ENCODE measurements at places on chromosomes 1 and 21.

- DNase-seq: no peak
These were observed 19.6 kb upstream of the NADK start for GRCh38 chr1:1797731-1798341.

GRCh38 chr1:10960411-10961299, 51.8 kb upstream of the TARDBP start:
- peak; percentile 71 for DNase-seq

GRCh38 chr21:40422896-40423635, 423.9 kb downstream of the DSCAM start:
- no peak for DNase-seq

GRCh38 chr1:34166191-34166624, 1.2 kb upstream of the CSMD2 start:
- DNase-seq: no peak

- no peak for DNase-seq
These were observed 357.0 kb upstream of the PTBP2 start for GRCh38 chr1:96364576-96364975.

DNA sequence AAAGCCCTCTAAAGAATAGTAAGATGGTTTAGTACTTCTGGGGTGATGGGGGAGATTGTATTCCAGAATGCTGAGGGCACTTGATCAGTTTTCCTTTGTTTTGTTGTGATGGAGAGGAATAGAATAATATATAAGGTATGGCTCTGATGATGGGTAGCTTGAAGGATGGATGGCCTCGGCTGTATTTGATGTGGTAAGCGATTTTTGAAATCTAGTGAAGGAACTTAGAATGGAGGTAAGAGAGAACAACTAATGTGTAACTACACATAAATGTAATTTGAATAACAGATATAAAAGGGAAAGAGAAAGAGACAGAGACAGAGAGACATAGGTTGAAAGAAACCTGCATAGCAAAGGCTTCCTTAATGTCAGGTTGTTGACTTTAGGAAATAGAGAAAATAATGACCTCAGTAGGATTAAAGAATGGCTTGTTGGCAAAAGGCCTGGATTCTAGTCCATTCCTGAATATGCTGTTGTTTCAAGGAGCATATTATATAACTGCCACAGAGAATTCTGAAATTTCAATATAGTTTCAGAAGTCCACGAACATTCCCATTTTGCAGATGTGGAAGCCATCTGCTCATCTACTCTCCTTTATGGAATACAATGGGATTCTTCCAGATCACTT, 58.7 kb downstream of the NIBAN1 start:
- DNase-seq: no peak

- peak; percentile 32 for DNase-seq
These were observed 22.9 kb upstream of the NDC1 start for GRCh38 chr1:53860967-53861411.

DNA sequence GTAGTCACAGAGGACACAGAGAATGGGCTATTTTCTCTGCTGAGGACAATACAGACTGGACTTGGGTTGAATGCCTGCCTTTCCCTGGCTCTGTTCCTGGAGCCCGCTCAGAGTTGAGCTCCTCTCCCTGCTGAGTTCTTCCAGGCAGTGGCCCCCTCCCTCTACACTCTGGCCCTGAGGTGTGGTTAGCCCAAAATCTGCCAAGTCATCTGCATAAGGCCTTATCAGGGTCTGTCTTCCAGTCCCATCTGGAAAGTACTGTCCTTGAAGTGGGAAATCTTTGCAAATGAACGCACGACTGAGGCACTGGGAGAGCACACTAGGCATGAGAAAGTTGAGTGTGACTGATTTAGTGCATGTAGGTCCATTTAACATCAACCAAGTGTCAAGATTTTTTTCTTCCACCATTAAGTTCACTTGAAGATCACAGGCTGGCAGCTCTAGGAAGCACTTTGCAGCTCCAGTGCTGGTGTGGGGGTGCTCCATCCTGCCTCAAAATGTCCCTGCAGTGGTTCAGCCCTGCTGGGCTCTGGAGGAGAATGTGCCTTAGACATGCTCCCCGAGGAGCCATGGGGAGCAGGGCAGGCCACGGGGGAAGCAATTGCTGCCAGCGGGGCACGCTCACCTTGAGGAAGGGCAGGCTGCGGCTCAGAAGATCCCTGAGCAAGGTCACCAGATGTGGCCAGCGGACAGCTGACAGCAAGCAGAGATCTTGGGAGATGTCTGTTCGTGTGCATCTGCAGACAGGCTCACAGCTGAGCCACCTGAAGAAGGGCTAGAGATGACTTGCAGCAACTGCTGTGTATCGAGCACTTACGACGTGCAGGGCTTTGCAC, 41.5 kb downstream of the IER5 start:
- no peak for DNase-seq

GRCh38 chr1:69252696-69253095, 315.0 kb upstream of the LRRC7 start:
- no peak for DNase-seq

DNA sequence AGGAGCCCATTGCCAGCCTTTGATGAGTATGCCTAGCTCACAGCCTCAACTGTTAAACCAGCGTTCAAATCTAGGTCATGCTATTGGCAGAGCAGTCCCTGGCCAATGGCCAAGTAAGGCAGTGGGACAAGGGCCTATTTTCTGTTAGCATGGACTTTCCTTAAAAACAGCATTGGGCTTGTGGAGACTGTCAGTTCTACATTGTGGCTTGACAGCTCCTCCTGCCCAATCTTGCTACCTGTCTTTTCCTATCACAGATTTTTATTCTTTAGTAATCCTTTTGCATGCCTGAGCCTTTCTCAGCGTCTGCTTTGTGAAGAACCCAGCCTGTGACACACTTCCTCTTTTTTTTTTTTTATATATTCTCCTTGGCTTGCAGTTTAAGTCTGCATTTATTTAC, 56.4 kb downstream of the DIP2A start:
- no peak for DNase-seq

- no peak for DNase-seq
These were observed 3.7 kb downstream of the MX2 start for GRCh38 chr21:41365377-41366107.

DNA sequence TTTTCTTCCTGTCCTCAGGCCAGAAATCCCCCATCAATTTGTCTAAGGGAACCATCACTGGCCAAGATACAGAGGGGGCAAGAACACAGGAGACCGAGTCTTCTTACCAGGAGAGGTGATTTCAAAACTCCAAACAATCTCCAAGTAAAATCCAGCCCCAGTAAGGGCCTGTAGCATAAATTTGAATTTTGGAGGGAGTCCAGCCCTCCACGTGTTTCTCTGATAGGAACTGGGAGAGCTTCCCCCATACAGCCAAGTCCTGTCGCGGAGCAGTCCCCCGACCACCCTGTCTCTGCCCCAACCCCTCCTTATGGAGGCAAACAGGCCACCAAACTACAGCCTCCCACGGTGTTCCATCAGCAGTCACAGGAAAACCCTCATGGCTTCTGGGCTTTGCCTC, 32.4 kb upstream of the GPR157 start:
- DNase-seq: no peak

- no peak for DNase-seq
These were observed 263.7 kb upstream of the SGIP1 start for GRCh38 chr1:66270119-66270812.

- no peak for DNase-seq
These were observed 13.7 kb upstream of the ELK4 start for GRCh38 chr1:205645519-205645918.

DNA sequence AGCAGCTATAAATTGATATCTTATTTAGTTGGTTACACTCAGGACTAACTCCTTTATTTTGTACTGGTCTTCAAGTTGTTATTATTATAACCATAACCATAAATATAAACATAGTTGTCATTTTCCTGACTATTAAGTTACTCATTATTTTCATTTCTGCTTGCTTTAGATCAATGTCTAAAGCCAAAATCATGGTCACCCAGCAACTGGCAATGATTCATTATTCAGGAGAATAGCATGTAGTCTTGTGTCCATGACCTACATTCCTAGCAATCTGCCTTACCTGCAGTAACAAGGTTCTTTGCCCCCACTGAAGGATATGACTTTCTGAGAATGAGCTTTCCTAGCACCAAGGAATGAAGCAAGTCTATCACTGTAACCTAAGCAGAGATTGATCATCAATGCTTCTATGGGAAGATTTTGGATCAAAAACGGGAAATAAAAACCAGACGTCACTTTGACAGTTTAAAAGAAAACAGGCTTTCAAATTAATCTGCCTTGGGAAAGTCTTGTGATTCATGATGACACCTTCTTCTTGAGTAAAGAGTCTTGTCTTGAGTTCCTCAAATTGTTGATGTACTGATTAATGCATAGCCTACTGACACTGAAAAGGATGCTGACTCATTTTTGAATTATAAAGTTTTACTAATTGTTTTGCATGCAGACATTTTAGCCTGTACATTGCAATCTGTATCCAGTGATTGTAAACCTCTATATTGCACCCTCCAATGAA, 203.3 kb upstream of the IVNS1ABP start:
- DNase-seq: no peak

GRCh38 chr1:168520052-168520751, 23.6 kb downstream of the XCL2 start:
- no peak for DNase-seq

GRCh38 chr1:82388679-82389078, 587.9 kb downstream of the ADGRL2 start:
- DNase-seq: no peak

GRCh38 chr1:231550448-231550781, 21.9 kb downstream of the TSNAX start:
- DNase-seq: peak; percentile 16

- DNase-seq: no peak
These were observed 165.7 kb upstream of the IRF2BP2 start for GRCh38 chr1:234775477-234776246.

DNA sequence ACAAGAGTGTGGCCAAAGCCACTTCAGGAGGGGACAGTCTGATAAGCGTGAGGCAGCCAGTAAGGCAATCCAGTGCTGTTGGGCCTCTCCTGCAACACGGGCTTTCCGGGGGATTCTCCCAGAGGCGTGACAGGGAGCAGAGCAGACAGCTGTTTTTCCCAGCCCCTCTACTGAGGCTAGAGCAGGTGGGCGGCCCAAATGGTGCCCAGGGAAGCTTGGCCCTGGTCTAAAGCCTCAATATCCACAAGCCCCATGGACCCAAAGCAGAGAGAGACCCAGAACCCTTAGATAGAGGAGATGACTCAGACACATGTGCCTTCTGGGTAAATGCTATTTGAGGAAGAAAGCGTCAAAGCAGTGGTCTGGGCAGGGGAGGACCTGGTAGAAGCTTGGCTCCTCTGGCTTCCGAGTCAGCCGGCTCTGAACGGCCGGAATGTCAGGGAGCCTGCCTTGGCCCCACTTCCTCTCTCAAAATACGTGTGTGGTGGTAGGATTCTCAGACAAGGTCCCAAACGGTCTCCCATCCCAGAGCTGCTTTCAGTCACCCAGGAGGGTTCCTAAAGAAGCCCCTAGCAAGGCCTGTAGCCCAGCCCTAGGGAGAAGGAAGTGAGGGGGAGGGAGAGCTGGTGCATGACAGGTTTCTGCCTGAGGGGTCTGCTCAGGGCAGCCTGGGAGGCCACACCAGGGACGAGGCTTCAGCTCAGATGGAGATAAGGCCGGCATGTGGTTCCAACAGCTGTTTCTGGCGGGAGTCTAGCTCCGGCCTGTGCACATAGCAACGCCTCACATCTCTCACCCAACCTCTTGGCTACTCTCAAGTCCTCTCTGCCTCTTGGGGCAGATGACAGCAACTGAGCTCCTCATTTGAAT, 28.8 kb downstream of the PIK3C2B start:
- DNase-seq: no peak

- no peak for DNase-seq
These were observed 113.2 kb downstream of the TENT5C start for GRCh38 chr1:117719004-117719403.

DNA sequence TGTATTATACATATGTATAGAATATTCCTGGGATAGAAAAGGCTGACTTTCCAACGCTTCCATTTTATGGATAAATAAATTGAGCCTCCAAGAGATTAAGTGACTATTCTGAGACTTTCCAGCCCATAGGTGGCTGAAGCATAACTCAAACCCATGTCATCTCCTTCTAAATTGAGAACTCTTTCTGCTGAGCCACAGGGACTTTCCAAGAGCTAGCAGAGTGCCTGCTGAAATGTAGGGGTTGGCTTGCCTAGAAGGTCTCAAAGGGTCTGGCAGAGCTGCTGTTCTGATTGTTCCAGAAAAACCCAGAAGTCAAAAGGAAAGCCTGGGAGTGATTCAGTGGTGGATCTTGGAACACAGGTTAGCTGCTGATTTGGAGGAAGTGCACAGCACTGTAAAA, 146.4 kb upstream of the BEND5 start:
- DNase-seq: no peak

GRCh38 chr1:112369392-112370285, 26.4 kb upstream of the CTTNBP2NL start:
- peak; percentile 76 for DNase-seq

All from HCT116 (cell line).